ENCODE measurements at places on chromosomes 4 and X.

DNA sequence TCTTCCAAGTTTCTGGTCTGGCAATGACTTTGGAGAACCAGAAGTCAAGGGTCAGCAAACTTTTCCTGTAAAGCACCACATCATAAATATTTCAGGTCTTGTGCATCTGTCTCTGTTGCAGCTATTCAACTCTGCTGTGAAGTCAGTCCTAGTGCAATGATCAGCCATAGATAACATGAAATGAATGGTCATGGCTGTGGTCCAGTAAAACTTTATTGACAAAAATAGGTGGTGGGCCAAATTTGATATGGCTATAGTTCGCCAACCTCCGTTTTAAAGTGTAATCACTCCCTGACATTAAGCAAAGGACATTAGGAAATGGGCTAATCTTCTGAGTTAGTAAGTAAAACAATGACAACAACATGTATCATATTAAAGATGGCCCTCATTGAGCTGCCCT lies 20.8 kb upstream of the SEL1L3 start:
- DNase-seq, result no peak

- DNase-seq, result no peak
These were observed 102.8 kb upstream of the PDLIM3 start for GRCh38 chr4:185638093-185638492.

DNA sequence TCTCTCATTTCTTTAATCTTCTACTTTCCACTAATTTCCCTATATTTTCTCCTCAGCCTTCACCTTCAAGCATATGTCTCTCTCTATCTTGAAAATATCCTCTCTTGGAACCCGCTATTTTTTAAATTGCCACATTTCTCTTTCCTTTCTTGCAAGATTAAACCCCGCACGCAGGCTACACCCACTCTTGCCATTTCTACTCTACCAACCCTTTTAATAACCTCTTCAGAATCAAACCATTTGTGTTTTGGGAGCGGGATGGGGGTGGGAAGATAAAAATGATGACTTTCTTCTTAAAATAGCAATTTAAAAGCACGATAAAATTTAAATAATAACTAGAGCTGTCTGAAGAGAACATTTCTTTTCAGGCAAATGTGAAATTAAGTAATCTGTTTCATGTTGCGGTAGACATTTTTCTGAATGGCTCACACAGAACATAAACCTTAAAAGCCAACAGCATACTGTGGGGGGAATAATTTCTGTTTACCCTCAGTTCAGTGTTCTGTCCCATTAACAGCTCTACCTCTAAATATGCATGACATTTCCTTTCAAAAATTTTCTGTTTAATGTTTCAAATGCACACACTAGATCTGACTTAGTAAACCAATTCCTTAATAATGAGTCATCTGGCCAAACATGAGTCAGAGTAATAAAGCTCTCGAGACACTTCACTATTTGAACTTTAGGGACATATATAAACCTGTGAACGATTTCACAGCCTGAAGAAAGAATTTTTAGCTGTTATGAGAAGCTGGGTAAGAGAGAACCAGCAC lies 20.5 kb downstream of the ARSJ start:
- peak; percentile 16 for DNase-seq

GRCh38 chrX:109707720-109708119 lies 25.3 kb downstream of the ACSL4 start:
- peak; percentile 35 for DNase-seq

- DNase-seq, result no peak
These were observed 70.4 kb upstream of the USP9X start for GRCh38 chrX:41014776-41015360.

DNA sequence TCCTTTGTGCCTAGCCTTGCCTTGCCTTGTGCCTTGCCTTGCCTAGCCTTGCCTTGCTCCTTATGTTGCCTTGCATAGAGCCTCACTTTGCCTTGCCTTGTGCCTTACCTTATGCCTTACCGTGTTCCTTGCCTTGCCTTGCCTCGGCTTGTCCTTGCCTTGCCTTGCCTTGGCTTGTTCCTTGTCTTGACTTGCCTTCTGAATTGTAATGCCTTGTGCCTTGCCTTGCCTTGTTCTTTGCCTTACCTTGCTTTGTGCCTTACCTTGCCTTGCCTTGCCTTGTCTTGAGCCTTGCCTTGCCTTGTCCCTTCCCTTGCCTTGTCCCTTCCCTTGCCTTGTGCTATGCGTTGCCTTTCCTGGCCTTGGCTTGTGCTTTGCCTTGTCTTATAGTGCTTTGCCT lies 90.2 kb downstream of the TAB3 start:
- DNase-seq, result no peak

DNA sequence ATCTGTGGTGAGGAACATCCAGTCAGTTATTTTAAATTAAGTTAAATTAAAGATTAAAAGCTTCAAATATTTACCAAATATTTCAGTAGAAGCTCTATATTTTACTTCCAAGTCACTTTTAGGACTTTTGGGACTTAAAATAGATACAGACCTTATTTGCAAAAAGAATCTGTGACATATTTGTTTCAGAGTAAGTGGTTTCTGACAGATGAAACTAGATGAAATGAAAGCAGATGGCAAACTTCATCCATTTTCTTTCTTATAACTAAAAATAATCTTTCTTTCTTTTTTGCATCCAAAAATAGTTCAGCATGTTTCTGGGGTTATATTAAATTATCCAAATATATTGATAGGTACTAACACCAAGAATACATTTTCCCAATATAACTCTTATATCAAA lies 6.6 kb upstream of the UTP3 start:
- DNase-seq, result no peak
